ENCODE measurements at places on chromosomes 6 and 20.

DNA sequence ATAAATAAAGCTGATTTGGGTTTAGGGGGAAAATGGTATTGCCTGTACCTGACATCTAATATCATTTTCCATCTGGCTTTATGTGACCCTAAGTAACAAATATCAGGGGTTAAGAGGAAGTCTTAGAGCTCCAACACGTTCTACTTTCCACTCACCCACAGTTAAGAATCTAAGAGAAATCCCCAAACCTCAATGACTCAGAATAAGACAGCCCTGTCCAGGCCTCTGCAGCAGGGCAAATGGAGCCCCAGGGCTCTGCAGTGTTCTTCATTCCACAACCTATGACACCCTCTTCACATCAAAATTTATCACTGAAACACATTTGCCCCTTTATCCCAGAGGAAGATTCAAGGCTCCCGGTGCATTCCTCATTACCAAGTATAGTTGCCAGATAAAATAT is 20.3 kb upstream of the TENT5A start:
- peaks cover 8% of the 10 kb centered on the region for H3K27me3 ChIP-seq
- H3K4me1 ChIP-seq: peaks cover 5% of the 10 kb centered on the region
- H3K27ac ChIP-seq: peak overlapping the region; percentile 1
- peak; percentile 24 for DNase-seq
- no peak overlapping the region for H3K4me3 ChIP-seq
- H3K36me3 ChIP-seq: no peaks in the 10 kb centered on the region

DNA sequence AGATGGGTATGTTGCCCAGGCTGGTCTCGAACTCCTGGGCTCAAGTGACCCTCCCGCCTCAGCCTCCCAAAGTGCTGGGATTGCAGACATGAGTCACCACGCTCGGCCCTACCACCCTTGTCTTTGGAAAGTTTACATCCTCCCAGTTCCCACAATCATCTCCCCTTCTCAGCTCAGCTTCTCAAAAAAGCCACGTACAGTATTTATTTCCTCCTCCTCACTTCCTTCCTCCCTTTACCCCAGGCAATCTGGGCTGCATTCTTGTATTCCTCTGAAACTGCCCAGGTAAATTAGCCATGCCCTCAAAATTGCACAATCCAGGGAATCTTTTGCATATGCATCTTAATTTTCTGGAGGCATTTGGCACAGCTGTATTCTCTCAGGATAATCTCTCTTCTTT is 7.4 kb upstream of the SLC23A2 start:
- DNase-seq: no peak
- H3K4me3 ChIP-seq: no peak overlapping the region
- peaks cover 11% of the 10 kb centered on the region for H3K4me1 ChIP-seq
- H3K27ac ChIP-seq: no peak overlapping the region
- no peaks in the 10 kb centered on the region for H3K27me3 ChIP-seq
- H3K36me3 ChIP-seq: no peaks in the 10 kb centered on the region

DNA sequence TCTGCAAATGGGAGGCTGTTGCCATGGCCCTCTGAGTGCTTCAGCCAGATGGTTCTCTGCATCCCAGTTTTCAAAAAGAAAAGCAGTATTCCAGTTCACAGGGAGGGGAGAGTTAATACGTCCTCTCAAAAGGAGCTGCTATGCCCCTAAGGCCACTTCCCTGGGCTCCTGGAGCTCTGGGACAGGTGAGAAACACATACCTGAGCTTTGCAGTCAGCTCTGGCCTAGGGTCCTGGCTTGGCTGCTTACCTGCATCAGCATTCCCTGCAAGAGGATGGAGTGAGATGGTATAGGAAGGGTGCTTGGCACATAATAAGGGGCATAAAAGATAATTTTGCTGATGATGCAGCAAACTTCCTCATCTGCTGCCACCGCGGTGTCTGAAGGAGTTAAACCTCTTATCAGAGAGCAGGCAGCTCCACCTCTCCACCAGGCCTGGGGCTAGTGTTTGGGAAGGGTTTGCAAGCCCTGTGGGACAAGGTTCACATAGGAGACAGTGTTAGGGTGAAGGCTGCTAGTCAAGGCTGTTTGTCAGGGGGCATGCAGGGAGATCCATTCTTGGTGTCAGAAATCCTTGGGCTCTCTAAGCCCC is 62.7 kb downstream of the SLC24A3 start:
- H3K36me3 ChIP-seq: no peaks in the 10 kb centered on the region
- H3K4me3 ChIP-seq: no peak overlapping the region
- no peaks in the 10 kb centered on the region for H3K27me3 ChIP-seq
- DNase-seq: no peak
- H3K4me1 ChIP-seq: no peaks in the 10 kb centered on the region
- H3K27ac ChIP-seq: no peak overlapping the region

GRCh38 chr6:141452354-141452686 is 680.4 kb upstream of the GJE1 start:
- no peaks in the 10 kb centered on the region for H3K27me3 ChIP-seq
- no peak for DNase-seq
- no peak overlapping the region for H3K4me3 ChIP-seq
- H3K36me3 ChIP-seq: no peaks in the 10 kb centered on the region
- H3K27ac ChIP-seq: no peak overlapping the region
- peaks cover 5% of the 10 kb centered on the region for H3K4me1 ChIP-seq

GRCh38 chr20:6473197-6473596 is 294.3 kb upstream of the BMP2 start:
- H3K4me3 ChIP-seq: no peak overlapping the region
- H3K27me3 ChIP-seq: peaks cover 3% of the 10 kb centered on the region
- DNase-seq: no peak
- no peaks in the 10 kb centered on the region for H3K4me1 ChIP-seq
- no peak overlapping the region for H3K27ac ChIP-seq

DNA sequence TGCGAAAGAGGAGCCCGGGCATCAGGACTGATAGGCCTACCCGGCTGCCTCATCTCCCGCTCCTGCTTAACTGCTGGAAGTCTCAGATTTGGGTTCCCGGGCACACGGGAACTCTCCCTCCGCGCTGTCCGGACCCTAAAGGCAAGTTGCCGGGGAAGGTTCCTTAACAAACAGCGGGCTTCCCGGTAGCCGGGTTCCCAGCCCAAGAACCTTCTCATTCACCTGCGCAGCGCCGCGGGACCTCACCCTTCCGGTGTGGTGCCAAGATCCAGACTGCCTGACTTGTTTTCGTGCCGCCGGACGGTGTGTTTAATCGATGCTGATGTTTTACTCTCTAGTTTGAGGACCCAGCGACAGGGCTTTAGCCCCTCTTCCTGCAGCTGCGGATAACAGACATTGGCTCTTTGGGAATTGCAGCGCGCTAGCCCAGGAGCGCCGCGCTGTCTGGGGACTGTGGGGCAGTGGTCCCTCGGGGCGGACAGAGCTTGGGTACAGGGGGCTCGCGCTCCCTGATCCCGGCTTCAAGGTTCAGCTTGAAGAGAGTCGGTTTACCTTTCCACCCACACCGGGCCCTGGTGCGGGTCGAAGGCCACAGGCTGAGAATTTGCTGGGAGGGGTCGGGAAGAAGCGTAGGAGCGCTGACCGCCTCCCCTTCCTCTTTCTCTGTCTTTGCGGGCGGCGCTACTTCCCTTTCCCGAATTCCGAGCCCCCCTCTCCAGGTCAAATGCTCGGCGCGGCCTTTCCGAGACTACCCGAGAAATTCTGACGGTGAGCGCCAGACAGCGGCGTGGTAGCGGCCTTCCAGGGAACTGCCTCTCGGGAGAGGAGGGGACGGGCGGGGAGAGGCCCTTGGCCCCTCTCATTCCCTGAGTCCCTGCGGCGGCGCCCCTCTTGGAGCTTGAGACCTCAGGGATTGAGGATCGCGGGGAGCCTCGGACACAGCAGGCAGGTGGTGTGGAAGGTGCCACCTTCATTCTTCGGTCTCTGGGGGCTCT is 17.2 kb downstream of the ABT1 start:
- no peaks in the 10 kb centered on the region for H3K36me3 ChIP-seq
- H3K27ac ChIP-seq: no peak overlapping the region
- peak overlapping the region; percentile 76 for H3K4me3 ChIP-seq
- H3K27me3 ChIP-seq: peaks cover 45% of the 10 kb centered on the region

- DNase-seq: no peak
- no peak overlapping the region for H3K27ac ChIP-seq
- no peaks in the 10 kb centered on the region for H3K36me3 ChIP-seq
- H3K27me3 ChIP-seq: peaks cover 6% of the 10 kb centered on the region
Measured at GRCh38 chr20:20897922-20898321, 185.5 kb upstream of the RALGAPA2 start.

DNA sequence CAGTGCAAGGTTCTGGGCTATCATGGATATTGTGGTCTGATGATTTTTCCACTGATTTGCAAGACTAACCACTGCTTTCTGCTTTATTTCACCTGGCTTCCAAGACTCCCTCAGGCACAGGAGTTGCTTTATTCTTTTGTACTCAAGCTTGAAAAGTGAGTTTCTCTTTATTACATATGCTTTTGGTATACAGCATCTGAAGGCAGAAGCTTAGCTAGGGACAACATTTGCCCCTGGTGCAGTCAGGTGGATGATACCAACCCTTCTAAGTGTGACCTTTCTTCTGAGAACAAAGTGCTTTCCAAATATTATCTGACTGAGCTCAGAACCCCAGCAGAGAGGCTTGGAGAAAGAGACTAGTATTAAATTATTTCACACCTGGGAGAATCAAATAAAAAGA is 94.0 kb upstream of the PHACTR1 start:
- H3K36me3 ChIP-seq: no peaks in the 10 kb centered on the region
- peaks cover 2% of the 10 kb centered on the region for H3K4me1 ChIP-seq
- H3K27ac ChIP-seq: no peak overlapping the region
- no peak for DNase-seq
- H3K4me3 ChIP-seq: no peak overlapping the region
- H3K27me3 ChIP-seq: peaks cover 4% of the 10 kb centered on the region
